ENCODE measurements at places on chromosomes 2 and 18.

GRCh38 chr18:1056404-1056803 lies 151.7 kb downstream of the ADCYAP1 start:
- no peak for DNase-seq

GRCh38 chr2:48178611-48179010 lies 272.3 kb upstream of the FBXO11 start:
- no peak for DNase-seq

DNA sequence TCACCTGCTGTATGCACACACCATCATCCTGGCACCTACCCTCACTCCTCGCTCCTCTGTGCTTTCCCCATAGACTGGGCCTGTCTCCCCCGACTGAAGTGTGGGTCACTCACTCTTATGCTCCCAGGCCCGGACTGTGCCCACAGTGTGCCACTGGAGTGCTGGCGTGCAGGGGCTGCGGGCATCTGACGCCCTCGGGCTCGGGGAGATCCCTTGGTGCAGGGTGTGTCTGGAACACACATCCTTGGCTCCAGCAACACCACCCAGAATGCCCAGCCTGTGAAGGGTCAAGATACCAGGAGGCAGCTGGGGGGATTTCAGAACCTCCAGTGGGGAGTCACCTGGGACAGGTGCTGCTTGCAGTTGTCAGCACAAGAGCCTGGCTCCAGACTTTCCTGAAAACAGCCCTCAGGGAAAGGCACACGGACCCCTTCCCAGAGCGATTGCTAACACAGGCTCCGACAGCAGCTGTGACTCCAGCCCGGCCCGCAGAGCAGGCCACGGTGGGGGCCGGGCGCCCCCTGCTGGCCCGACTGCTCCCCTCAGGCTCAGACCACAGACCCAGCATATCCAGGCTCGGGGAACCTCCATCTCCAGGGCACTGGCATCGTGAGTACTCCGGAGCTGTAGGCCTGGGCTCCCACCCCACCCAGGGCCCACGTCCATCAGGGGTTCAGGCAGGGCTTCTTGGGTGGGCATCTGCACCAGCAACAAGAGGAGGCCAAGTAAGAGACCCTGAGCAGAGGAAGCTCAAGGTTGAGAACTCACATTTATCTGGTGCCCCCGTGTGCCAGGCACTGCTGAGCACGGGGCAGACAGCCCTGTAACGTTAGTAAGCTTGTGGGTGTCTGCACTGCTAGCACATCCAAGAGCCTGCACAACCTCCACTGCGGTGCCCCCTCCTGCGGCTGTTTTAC lies 8.6 kb downstream of the HS1BP3 start:
- no peak for DNase-seq

- no peak for DNase-seq
Observed at GRCh38 chr2:196226058-196226706, 54.8 kb upstream of the STK17B start.

DNA sequence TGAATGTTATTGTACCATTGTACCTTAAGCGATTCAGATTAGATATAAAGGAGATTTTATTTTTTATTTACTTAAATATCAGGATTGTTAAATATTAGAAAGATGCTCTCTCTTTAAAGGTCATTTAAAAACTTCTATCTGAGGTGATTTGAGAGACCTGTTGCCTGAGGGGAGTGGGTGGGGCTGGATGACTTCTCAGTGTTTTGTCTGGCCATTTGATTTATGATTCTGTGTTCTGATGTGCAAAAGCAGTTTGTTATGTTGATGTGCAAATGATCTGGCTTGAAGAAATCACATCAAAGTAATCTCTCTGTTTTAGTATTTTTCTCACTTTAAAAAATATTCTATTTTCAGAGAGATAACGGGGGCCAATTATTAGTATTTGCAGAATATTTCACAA lies 370.8 kb downstream of the NUP35 start:
- no peak for DNase-seq

GRCh38 chr2:240601061-240601830 lies 14.7 kb downstream of the CAPN10 start:
- no peak for DNase-seq

DNA sequence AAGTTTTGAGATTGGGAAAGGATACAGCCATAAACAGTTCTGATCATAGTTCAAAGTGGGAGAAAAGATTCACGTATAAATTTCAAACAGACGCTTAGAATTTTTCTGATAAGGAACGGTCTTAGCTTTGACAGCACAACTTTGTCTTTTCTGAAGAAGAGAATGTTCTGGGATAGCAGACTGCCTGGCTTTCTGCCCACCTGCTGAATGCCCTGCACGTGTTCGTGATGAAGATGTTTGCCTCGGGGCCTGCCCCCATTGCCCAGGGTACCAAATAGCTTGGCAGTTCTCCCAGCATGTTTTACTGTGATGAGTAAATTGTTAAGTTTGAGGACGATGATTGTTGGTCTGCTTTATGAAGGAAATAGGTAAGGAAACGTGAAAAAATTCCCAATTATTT lies 4.6 kb downstream of the MRPL33 start:
- DNase-seq, result peak; percentile 63

GRCh38 chr18:8912348-8913326 lies 189.9 kb upstream of the NDUFV2 start:
- DNase-seq, result no peak

GRCh38 chr2:124180635-124181034 lies 155.5 kb downstream of the CNTNAP5 start:
- no peak for DNase-seq

DNA sequence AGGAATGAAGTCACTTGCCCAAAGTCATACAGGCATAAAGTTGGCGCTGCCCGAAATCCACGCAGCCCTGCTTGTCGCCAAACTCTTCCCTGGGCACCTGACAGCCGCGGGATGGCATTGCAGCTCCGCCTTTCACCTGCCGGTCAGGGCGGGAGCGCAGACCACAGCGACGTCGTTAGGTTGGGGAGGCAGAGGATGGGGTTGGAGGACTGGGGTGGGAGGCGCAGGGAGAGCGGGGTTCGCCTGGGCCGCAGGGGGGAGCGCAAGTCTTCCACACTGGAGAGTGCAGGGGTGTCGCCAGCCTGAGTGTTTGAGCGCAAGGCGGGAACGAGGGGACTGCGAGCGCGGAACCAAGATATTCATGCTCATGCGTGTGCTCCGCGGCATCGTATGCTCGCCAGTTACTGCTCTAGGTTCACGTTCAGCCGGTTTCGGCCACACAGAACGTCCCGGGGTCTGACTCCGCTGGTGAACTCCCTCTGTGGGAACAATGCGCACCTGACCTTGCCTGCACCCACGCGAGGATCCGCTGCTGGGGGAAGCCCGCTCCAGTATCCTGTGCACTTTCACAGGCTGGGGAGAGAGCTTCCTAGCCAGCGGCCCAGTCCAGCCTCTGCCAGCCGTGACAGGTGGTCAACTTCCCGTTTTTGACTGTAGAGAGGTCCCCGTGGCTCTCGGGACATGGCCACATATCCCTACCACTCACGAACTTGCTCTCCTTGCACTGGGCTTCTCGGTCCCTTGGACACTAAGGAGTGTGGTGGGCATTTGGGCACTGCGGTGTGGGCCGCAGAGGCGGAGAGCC lies 767 bp upstream of the NPPC start:
- DNase-seq, result no peak

DNA sequence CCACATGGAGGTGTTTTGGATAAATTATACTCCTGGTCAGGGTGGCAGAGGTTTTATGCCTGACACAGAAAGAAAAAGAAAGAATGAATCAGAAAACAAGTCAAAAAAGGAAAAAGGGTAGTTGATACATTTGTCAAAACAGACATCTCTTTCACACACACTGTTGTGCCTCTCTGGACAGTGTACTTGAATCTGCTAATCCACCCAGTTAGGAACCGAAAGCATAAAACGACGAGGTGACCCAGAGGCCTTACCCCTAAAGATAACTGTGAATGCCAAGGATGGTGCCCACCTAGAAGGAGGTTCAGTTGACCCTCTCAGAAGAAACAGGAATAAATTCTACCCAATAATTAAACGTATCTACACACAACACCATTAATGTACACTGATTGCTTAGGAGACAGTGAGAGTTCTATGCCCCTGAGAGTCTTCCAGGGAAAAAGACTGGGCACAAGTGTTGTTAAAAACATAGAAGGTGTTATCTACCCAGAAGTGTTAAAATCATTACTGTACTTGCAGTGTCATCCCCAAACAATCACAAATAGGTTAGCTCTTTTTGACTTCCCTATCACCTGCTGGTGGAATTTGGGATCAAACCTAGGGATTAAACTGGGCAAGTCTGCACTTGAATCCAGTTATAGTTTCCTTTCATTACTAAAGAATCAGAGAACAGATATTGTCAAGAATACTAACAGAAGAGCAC lies 123.2 kb upstream of the DNAJC10 start:
- DNase-seq, result no peak

- no peak for DNase-seq
Observed at GRCh38 chr2:62204998-62205496, 9.1 kb downstream of the B3GNT2 start.

All from GM04503 (cell line).